ENCODE measurements at places on chromosomes 2 and 18. TPM values are rescaled to one million over a fixed set of nuclear protein-coding genes. Genes with fewer than 3 reads are reported as not detected.

DNA sequence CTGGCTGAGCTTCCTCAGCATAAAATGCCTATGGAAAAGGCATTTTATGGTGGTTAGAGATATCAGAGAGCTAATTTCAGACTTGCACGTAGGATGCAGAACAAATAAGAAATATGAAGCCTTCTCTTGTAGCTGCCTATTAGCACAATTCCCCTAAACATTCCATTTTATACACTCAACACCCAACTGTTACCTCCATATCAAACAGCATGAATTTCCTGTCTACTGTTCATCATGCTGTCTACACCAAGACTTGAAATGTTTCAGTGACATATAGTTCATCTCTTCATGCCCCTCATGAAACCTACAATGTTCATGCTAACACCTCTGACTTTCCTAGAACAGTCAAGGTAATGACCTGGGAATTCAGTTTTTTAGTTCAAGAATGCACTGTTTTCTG is 249.9 kb downstream of the PIEZO2 start:
- DNase-seq: no peak

- no peak for DNase-seq
These were observed 65.9 kb downstream of the MTHFD2 start for GRCh38 chr2:74264281-74264680.

DNA sequence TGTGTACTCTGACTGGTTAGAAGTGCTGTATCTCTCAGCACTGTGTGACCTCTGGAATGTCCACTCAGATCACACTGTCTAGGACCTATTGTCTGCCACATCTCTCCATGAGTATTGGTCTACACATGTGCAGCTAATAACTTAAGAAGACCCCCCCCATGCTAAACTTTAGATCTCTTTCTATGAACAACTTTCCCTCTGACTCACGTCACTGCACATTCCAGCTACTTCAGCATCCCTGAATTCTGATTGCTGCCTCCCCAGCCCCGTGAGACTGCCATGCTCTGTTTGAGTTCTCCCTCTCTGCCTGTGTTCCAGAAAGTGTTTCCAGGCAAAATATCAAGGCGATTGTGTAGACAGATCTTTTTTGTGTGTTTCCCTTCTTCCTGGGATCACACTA is 41.8 kb downstream of the RAPGEF4 start:
- DNase-seq: no peak

GRCh38 chr2:81545626-81546025 is 1241.1 kb upstream of the LRRTM1 start:
- DNase-seq: no peak

DNA sequence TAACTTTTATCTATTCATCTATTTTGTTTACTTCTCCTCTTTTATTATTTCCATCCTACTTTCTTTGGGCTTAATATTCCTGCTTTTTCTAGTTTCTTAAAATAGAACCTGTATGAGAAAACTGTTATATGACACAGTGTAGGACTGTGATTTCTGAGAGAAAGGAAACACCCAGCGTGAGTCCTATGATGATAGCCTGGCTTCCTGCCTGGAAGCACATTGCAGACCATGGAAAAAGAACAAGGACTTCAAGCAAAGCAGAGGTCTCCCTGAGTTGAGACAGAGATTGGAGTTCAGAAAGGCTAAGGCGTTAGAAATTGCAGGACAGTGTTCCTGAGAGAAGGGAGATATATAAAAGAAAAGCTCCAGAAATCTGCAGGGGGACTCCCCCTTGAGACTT is 7.8 kb downstream of the RBM44 start:
- DNase-seq: no peak

GRCh38 chr2:68765739-68766375 is 31.2 kb downstream of the ARHGAP25 start:
- DNase-seq: no peak

DNA sequence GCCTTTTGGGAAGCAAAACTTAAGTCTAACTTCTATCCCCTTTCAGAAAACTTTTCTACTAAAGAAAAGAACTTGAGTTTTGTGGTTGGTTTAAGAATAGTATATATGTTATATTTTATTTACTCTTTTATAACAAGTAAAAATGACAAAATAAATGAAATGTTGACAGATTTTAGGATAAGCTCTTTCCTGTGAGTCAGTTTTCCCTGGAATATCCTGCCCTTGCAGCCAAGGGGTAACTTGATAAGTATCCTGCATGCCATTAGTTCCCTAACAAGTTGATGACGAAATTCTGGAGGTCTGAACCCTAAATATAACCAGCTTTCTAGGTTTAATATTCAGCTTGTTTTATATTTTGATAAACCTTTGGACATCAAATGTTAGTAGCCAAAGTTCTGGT is 7.3 kb upstream of the HTR2B start:
- DNase-seq: no peak

DNA sequence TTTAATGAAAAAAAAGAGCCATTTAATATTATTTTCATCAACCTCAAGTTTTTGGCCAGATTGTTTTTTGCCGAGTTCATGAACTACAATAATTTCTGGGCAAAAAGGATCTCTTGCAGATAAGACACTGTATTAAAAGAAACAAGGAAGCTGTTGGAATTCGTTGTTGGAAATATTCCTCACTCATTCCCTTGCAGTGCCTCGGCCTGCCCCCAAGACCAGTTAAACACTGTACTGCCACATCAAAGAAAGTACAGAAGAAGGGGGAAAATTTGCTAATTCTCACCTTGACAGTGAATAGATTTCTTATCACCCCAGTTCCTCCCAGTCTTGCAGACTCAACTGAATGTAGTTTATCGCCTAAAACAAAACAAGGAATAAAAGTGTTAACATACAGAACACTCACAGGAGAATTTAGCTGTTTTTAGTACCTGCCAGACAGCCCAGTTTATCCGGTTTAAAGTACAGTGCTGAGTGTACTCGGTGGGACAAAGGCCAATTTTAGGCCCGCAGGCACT is 1.2 kb downstream of the IDH1 start:
- no peak for DNase-seq

DNA sequence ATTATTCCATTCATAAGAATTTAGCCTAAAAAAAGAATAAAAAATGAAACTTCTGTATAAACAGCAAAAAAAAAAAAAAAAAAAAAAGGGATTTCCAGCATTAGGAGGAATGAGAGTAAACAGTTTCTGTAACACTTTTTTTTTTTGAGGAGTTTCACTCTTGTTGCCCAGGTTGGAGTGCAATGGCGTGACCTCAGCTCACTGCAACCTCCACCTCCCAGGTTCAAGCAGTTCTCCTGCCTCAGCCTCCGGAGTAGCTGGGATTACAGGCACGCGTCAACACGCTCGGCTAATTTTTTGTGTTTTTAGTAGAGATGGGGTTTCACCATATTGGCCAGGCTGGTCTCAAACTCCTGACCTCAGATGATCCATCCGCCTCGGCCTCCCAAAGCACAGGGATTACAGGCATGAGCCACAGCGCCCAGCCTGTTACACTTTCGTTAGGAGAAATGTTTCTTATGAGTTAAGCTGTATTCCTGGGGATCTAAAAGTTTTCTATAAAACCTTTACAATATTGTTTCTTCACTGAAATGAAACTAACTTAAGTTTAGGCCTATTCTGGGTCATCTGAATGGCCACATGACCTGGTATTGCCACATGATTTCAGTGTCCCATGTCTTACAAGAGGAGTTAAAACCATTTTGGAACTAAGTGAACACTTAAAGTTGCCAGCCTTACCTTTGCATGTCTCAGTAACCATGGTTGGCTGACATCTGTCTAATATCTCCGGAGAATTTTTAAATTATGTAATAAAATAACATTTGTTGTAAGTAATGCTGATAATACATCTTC is 17.5 kb downstream of the SMAD2 start:
- peak; percentile 55 for DNase-seq

GRCh38 chr2:178277741-178278197 is 83.5 kb downstream of the OSBPL6 start:
- DNase-seq: no peak

DNA sequence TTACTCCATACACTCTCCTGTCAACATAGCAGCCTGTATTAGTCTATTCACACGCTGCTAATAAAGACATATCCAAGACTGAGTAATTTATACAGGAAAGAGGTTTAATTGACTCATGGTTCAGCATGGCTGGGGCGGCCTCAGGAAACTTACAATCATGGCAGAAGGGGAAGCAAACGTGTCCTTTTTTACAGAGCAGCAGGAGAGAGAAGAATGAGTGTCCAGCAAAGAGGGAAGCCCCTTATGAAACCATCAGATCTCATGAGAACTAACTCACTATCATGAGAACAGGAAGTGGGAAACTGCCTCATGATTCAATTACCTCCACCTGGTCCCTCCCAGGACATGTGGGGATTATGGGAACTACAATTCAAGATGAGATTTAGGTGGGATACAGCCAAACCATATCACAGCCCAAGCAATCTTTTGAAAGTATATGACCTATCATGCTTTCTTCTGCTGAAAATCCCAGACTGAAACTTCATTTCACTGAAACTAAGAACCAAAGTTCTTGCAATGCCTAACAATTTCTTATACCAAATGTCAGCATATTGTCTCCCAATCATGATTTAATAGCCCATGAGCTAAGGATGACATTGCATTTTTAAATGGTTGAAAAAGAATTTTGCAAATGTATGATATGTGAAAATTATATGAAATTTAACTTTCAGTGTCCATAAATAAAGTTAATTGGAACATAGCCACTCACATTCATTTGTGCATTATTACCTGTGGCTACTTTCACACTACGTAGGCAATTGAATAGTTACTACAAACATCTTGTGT is 686.8 kb upstream of the ZEB2 start:
- DNase-seq: no peak

GRCh38 chr2:75548036-75548573 is 12.6 kb downstream of the EVA1A start:
- DNase-seq: no peak

DNA sequence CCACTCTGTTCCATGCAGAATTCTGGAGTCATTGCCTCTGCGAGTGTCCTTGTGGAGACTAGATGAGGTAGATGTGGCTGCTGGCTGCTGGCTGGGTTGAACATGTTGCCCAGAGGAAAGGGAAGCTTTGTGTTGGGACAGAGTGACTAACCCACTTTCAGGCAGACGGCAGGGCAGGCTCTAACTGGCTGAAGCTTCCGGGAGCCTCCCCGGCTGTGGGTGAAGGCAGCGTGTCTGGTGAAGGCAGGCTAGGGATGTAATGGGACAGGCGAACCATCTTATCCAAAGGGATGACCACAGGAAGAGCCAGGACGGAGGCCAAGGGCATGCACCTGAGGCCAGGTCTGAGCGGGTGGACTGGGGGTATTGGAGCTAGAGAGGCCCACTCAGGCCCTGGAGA is 16.0 kb downstream of the ASPRV1 start:
- peak; percentile 73 for DNase-seq

GRCh38 chr2:191538334-191538903 is 139.5 kb upstream of the NABP1 start:
- DNase-seq: no peak

GRCh38 chr2:2747797-2748301 is 416.8 kb upstream of the MYT1L start:
- no peak for DNase-seq

DNA sequence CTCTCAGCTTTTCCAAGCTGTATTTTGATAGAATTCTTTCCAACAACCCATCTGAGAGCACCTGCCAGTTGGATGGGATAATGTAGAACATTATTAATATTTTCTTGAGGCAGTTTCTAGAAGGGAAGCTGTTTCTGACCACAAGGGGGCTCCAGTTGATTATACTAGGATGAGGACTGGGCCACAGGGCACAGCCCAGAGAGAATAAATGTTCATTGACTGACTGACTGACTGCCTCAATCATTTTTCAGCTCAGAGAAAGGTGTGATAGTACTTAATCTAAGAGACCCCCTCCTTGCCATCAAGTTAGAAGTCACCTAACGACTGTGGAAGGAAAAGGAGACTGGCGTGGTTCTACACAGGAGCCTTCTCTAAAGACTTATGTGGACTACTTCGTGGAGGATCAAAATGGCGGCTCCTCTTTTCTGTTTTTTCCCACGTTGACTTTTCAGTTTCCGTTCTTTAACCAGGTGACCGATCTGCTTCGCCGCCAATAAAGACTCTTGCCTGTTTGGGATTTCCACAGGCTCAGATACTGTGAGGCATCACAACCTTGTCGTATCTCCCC is 31.9 kb upstream of the CREG2 start:
- peak; percentile 89 for DNase-seq

DNA sequence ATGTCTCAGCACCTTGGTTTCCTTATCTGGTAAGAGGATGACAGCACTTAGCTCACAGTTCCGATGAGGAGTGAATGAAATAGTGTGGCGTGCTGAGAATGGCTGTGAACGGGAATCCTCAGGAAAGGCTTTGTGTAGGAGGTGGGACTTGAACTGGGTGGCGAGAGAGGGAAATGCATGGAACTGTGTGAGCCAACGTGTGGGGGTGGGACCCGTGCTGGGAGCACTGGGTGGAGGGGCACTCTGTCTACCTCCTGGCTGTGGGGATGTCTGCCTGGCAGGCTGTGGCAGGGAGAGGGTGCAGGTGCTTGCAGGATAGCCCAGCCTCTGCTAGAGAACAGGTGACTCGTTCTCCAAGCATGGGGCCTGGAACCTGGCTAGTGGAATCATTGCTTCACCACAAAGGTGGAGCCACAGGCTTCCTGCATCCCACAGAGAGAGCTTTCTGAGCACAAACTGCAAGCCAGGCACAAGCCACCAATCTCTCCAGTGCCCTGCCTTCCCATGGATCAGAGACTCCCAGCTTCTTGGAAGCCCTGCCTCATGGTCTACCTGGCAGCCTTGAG is 145.2 kb downstream of the CELF4 start:
- no peak for DNase-seq

DNA sequence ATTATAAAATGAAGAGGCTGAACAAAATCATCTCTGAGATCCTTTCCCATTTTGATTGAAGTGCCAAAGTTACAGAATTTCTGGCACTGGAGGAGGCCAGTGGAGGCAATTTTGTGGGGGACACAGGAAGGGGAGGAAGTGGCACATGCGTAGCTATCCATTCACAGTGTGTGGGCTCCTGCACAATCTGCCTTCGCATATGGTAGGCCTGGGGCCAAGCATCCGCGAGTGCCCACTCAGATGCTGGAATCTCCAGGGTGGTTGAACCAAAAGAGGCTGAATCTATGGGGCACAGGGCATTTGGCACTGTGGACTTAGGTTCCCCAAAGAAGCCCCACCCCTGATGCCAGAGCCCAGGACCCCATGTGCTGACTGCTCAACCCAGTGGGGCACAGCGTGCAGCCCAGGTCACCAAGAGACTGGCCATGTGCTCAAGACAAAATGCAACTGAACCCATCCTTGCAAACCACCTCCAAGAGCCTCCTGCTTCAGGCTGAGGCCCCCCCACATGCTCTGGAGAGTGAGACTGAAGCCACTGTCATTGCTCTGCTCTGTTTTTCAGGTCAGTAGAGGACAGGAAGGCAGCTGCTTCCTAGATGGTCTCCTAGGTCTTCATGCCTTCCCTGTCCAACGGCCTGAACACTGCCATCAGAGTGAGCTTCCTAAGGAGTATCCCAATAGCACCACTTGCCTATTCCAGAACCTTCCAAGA is 28.5 kb downstream of the ST8SIA5 start:
- no peak for DNase-seq

Gene HSBP1L1
- 6.8 TPM for total RNA-seq

Gene CRYGC
- not detected for total RNA-seq

Gene GALNT14
- total RNA-seq: 0.33 TPM

Gene GULP1
- not detected for total RNA-seq

Gene KCNF1
- not detected for total RNA-seq

Gene RETREG2
- 54.1 TPM for total RNA-seq

Gene NGEF
- 1.2 TPM for total RNA-seq
